Activated CD4-positive, alpha-beta T cell treated with anti-CD3 and anti-CD28 coated beads, Interleukin-2, Interleukin-6, amounts not matched to agents 100 ng/mL and 50 ng/mL, durations not matched to agents 16 hours and 8 hours (primary cell): ENCODE measurements at places on chromosomes 6 and 20.

DNA sequence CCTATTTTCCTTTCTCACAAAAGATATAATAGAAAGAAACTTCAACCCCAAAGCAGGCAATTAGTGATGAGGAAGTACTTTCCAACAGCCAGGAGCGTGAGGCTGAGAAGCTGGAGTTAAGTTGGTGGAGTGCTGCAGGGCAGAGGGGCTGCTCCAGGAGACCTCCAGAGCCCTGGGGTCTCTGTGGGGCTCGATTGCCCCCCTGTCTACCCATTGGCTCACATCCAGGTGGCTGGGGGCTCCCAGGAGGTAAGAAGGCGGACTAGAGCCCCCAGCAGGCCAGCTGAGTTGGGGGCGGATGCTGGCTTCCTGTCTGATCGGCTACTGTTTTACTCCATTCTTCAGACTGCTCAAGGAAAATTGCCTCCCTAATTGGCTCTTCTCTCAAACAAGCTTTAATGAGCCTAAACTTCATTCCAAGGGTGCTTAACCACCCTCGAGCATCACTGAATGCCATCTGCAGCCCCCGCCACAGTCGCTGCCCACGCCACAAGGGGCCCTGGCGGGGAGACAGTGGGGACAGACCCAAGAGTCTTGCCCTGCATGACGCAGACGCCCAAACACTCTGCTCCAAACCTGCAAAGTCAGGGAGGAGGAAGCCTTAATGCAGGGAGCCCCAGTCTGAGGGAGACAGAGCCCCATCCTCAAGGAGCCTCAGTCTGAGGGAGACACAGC lies 78.6 kb downstream of the MDGA1 start:
- no peak for DNase-seq

- no peak for DNase-seq
These were observed 152.1 kb upstream of the RALGAPA2 start for GRCh38 chr20:20864351-20865096.

GRCh38 chr6:16397623-16398022 lies 159.2 kb downstream of the GMPR start:
- peak; percentile 52 for DNase-seq

DNA sequence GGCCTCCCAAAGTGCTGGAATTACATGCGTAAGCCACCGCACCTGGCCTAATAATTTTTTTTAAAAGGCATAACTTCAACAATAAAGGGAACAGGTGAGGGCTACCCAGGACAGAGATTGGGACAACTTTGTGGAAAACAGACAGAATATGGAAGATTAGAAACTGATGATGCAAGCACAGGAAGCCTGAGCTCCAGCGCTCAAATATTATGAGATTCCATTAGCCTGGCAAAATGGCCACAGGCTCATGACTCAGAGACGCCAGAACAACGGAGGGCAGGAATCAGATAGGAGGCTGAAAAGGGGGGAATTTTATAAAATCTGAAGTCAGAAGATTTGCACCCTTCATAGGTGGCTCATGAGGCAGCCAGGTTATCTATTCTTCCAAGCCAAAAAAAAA lies 103.1 kb upstream of the MRPS10 start:
- DNase-seq = no peak

DNA sequence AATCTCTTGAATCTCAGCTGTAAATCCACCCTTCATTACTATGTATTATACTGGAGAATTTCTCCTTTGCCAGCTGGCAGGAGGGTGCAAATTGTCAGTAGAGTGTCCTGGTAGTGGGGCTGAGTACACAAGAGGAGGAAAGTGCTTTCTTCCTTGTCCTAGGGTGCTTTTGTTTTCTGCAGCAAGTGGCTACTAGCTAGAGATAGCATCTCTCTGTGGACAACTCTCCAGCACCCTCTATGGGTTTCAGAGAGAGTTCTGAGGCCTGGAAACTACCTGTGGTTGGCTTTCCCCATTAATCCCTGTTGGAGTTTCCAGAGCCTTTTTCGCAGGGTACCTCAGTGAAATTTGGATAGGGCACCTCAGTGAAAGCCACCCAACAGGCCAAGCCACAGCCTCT lies 422.5 kb upstream of the RGS17 start:
- DNase-seq = no peak

DNA sequence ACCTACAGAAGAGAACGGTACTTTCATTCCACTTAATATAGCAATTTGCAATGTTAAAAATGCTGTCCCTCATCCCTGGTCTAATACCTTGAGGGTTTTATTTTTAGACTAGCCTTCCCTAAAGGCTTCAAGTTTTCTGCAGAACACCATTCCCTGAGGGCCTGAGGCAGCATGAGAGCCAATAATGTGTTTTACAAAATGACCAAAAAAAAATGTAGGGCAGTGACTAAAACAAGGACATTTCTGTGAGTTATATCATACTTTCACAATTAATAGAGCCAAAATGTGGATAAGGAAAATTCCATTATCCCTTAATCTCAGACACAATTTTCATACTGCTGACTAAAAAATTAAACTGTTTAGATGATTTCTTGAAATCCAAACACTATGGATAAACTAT lies 22.7 kb downstream of the GPR63 start:
- no peak for DNase-seq

GRCh38 chr6:165082636-165083035 lies 226.8 kb downstream of the C6orf118 start:
- no peak for DNase-seq

GRCh38 chr20:63543733-63544132 lies 3.8 kb downstream of the SRMS start:
- no peak for DNase-seq

GRCh38 chr20:56431471-56431870 lies 19.4 kb downstream of the CASS4 start:
- no peak for DNase-seq

GRCh38 chr6:142222022-142222421 lies 75.0 kb downstream of the VTA1 start:
- no peak for DNase-seq

GRCh38 chr6:43670623-43670986 lies 17.0 kb downstream of the MRPS18A start:
- DNase-seq = no peak

GRCh38 chr6:26056583-26057350 lies 30.5 kb upstream of the HFE start:
- DNase-seq = peak; percentile 37
